ENCODE measurements at places on chromosomes 3 and 15.
A peak's percentile ranks its signal among the peaks of the same experiment; 100 is the strongest.

GRCh38 chr15:87224404-87224803 lies 1032.1 kb downstream of the NTRK3 start:
- DNase-seq = no peak

GRCh38 chr3:188217011-188217463 lies 63.1 kb downstream of the LPP start:
- no peak for DNase-seq

DNA sequence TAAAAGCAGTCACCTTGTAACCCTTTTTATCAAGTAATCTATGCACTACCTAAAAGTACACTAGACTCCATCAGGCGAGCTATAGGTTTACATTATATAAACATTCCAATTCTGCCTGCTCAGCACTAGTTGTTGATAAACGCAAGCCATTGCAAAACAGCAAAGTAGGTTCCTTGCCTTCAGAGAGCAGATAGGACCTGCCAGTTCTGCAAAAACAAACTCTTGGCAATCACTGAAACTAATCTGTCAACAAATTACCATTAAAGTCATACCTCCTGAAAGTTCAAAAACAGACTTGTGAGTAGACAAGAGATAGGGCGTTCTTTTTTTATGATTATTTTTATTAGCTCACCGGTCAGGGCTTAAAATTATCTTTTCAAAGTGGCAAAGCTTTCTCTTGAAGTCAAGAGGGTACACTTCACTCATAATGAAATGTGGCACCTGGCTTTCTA lies 392.5 kb downstream of the FOXP1 start:
- DNase-seq = no peak

GRCh38 chr3:171774521-171774920 lies 35.8 kb downstream of the PLD1 start:
- no peak for DNase-seq

DNA sequence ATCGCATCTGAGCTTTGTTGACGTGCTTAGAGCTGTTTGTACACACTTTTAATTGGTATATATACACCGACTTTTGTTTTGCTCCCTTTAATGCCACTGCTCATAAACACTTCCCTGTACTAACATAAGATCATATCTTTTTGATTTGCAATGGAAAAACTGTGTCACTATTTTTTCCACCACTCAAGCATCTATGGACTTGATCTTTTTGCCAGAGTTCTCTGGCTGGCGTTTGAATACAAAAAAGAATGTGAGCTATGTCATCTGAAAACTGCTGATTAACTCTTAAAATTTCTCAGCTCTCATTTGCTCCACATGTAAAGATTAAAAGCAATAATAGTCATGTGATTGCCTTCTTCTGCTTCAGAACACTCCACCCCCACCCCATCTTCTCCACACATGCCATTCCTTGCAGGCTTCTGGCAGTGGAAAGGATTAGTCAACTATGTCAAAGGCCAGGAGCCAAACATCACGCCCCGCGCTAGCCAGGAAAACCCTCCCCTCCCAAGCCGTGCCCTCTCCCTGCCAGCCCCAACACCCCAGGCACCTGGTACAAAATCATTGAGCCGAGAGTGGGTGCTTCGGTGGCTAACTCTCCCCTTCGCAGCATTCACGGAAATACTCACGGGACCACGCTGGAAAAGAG lies 123.4 kb upstream of the MEF2A start:
- DNase-seq = peak; percentile 93

DNA sequence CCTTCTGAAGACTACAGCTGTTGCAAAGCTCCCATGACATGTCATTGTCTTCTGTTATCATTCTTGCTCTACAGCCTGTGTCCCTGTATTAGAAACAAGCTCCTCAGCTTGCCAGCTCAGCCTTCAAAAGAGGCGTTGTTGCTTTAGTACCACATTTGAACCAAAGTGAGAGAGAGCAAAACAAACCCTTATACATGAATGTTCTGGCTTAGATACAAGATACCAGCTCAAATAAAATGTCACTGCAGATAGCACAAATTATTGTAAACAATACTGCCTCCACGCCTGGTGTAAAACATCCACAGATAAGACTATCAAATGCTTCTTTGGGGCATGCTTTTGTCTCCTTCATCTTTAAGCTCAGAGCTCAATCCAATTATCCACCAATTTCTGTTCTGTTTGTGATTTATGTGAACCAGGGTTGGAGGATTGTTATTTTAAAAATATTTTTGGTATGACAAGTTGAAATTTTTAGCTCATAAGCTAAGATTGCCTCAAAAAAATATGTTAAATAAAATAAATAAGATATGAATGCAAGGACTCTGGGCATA lies 403.6 kb upstream of the CDIN1 start:
- no peak for DNase-seq

DNA sequence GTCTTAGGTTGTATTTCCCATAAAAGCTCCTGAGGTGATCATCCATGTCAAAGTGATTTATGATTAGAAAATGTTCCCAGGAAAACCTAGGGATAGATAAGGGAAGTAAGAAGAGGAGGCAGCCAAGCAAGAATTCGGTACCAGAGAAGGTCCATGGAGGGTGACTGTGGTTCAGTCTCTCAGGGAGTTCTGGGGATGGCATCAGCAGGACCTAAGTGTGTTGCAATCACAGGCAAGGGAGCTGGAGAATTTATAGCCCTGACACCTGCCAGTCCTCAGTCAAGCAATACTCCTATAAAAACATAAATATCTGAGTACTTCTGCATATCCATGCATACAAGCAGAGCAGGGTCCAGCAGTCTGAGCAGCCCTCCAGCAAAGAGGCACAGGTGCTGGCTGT lies 95.6 kb upstream of the TOPAZ1 start:
- no peak for DNase-seq

GRCh38 chr3:184240384-184241140 lies 8.2 kb downstream of the ALG3 start:
- DNase-seq = peak; percentile 30
